ENCODE measurements at places on chromosomes 5 and 9. TPM values are rescaled to one million over a fixed set of nuclear protein-coding genes. Genes with fewer than 3 reads are reported as not detected.

DNA sequence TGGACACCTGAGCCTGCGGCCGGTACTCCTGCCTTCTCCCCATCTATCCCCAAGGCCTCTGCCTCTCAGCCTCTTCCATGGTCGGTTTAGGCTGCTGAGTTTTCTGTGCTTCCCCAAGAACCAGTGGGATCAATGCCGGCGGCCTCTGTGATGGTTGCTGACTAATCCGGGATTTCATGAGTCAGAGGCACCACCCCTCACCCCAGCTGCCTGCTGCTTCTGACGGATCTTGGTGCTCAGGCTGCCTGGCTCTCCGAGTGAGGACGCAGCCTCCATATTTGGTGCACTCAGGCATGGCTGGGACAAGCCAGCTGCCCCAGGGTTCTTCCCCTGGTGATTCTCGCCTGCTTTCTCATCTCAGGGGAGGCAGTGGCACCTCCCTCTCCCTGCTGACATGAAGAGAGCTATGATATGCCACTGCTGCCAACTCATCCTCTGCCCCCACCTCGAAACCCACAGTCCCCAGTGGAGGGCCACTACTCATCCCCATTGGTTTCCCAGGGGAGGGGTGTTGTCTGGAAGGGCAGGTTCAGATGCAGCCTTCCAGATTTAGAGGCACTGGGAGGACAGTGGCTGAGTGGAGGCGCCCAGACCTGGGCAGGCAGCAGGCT is 3.3 kb upstream of the MAN1B1 start:
- no peak overlapping the region for H3K4me3 ChIP-seq
- no peak overlapping the region for H3K27ac ChIP-seq
- H3K27me3 ChIP-seq: peaks cover 66% of the 10 kb centered on the region
- H3K4me1 ChIP-seq: peaks cover 17% of the 10 kb centered on the region
- DNase-seq: peak; percentile 75

DNA sequence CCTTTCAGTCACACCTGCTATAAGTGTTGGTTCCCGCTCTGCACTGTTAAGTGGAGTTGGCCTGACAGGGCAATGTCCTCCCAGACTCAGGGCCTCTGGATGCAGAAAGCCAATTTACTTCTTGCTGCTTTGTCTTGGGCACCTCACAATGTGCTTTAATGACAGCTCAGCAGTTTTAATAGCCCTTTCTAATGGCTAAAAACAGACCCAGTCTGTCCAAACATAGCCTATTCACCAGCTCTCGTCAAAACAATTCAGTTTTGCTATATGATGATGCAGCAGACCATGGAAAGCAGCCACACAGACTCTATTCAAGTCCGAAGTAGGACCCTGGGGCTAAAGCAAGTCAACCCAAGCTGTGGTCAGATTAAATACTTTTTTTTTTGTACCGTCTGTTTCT is 529.1 kb upstream of the SEMA6A start:
- peaks cover 36% of the 10 kb centered on the region for H3K4me1 ChIP-seq
- H3K27ac ChIP-seq: peak overlapping the region; percentile 83
- no peak overlapping the region for H3K4me3 ChIP-seq
- H3K27me3 ChIP-seq: no peaks in the 10 kb centered on the region
- H3K36me3 ChIP-seq: no peaks in the 10 kb centered on the region

GRCh38 chr9:680106-680505 is 161.4 kb upstream of the DMRT1 start:
- no peaks in the 10 kb centered on the region for H3K36me3 ChIP-seq
- H3K27me3 ChIP-seq: no peaks in the 10 kb centered on the region
- no peak for DNase-seq
- no peak overlapping the region for H3K27ac ChIP-seq

DNA sequence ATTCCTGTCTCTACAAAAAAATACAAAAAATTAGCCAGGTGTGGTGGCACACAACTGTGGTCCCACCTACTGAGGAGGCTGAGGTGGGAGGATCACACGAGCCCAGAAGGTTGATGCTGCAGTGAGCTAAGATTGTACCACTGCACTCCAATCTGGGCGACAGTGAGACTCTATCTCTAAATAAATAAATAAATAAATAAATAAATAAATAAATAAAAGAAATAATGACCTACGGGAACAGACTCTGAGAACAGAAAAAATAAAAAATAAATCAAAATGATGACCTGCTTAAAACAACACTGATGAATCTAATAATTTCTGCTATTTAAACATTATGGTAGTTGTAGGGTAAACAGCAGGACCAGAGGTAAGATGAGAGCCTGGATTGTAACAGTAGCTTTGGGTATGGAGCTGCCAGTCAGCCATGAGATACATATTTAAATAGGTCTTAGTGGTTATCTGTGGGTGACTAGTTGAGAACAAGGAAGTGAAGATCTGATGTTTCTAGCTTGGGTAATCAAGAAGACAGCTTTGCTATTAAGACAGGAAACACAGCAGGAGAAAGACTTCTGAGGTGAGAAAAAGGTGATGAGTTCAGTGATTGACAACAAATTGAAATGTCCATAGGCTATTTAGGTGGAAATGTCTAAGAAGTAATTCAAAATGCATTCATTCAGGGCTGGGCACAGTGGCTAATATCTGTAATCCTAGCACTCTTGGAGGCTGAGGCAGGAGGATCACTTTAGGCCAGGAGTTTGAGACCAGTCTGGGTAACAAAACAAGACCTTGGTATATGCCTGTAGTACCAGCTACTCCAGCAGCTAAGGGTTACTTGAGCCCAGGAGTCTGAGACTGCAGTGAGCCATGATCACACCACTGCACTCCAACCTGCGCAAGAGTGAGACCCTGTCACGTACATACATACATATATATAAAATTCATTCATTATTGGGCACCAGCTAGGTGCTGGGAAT is 11.0 kb downstream of the RNF145 start:
- DNase-seq: no peak
- H3K27ac ChIP-seq: no peak overlapping the region
- H3K4me3 ChIP-seq: no peak overlapping the region
- H3K36me3 ChIP-seq: peaks cover 9% of the 10 kb centered on the region

DNA sequence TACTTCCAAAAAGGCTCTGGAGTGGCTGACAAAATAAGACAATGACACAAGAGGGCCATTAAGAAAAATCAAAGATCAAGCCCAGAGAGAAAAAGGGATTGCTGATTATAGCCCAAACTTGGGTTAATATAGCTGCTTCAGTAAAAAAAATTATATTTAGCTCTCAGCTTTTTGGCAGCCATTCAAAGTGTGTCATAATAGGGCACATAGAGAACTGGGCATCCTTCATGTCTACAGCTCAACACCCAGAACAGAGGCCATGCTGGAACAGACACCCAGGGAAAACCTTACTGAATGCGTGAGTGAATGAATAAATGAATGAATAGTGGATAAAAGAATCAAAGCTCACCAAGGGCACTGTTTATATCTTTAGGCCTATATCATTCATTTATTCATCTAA is 110.1 kb downstream of the SLIT3 start:
- no peak overlapping the region for H3K4me3 ChIP-seq
- DNase-seq: no peak
- H3K36me3 ChIP-seq: no peaks in the 10 kb centered on the region
- no peaks in the 10 kb centered on the region for H3K4me1 ChIP-seq
- no peak overlapping the region for H3K27ac ChIP-seq

- H3K36me3 ChIP-seq: no peaks in the 10 kb centered on the region
- H3K4me3 ChIP-seq: no peak overlapping the region
- no peaks in the 10 kb centered on the region for H3K4me1 ChIP-seq
Measured at GRCh38 chr9:131051592-131052517, 42.9 kb downstream of the LAMC3 start.

The SLCO6A1 gene
- total RNA-seq: 0.51 TPM

DNA sequence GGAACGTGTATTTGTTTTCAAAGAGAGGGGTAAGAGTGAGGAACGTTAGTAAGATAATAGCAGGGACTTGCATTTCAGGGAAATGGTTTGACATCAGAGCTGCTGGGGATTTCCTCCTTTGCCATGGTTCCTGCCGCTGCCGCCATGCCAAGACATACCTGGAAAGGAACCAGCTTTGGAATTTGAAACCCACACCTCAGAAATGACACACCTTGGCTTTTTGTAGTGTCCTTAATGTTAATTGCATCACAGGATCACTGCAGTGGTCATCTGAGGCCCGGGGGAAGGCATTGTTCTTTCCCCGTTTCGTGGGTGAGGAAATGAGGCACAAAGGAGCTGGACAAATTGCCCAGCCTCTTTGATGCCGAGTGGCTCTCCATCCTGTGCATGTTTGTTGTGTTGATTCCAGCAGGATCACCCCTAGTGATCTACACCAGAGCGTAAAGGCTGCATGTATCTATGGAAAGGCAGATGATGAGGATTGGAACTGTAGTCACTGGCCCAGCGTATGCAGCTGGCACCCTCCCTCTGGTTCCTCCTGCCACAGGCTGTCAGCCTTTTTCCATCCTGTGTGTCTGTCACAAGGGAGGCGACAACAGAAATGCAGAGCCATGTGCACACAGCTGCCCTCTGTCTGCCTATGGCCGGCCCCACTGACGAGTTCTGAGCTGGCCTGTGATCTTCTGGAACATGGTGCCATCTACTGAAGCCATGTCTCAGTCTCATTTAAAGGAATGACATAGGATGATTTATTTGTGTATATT is 37.8 kb downstream of the SLC46A2 start:
- H3K27me3 ChIP-seq: no peaks in the 10 kb centered on the region
- H3K4me3 ChIP-seq: no peak overlapping the region
- H3K4me1 ChIP-seq: peaks cover 13% of the 10 kb centered on the region
- no peak overlapping the region for H3K27ac ChIP-seq
- DNase-seq: no peak
- H3K36me3 ChIP-seq: no peaks in the 10 kb centered on the region

DNA sequence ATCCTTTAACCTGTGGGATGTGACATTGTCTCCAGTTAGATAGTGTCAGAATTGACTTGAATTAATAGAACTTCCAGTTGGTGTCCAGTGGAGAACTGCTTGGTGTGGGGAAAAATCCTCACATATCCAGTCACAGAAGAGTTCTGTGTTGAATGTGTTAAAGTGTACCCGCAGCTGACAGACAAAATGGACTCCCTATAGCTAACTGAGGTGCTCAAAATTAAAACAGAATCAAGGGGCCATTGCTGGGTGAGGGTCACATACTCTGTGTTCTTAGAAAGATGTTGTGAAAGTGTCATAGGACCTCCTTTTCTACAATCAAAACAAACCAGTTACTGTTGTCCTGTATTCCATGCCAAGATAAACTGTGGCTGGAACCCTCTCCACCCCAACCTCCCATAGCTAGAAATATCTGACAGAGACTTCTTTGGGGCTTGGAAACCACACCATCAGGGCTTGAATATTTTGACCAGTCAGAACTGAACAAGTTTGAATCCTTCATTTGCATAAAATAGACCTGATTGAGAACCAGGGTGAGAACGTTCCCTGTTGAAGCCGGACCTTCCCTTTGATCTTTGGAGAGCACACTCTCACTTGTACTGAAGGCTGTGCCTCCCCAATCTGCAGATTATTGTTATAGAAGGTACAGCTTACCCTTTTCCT is 164.0 kb upstream of the ZNF608 start:
- H3K36me3 ChIP-seq: no peaks in the 10 kb centered on the region
- no peak for DNase-seq
- H3K4me3 ChIP-seq: no peak overlapping the region
- H3K27ac ChIP-seq: no peak overlapping the region
- peaks cover 44% of the 10 kb centered on the region for H3K4me1 ChIP-seq

The CTSL gene
- 35.9 TPM for total RNA-seq

DNA sequence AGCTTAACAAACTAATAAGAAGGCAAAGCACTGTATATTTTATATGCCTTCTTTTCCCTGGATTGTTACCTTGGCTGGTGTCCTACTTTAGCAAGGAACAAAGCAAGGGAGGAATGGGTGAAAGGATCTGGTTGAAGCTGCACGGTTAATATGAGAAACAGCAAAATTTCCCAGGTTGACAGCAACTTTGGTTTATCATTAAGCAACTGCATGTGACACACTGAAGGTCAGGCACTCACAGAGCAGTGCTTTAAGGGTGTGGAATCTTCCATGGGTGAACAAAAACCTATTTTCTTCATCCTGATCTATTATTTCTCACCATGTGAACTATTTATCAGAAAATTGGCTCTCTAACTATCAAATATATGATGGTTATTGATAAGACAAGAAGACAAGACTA is 109.0 kb upstream of the ATP10B start:
- no peaks in the 10 kb centered on the region for H3K27me3 ChIP-seq
- H3K27ac ChIP-seq: no peak overlapping the region
- H3K36me3 ChIP-seq: no peaks in the 10 kb centered on the region
- DNase-seq: no peak

DNA sequence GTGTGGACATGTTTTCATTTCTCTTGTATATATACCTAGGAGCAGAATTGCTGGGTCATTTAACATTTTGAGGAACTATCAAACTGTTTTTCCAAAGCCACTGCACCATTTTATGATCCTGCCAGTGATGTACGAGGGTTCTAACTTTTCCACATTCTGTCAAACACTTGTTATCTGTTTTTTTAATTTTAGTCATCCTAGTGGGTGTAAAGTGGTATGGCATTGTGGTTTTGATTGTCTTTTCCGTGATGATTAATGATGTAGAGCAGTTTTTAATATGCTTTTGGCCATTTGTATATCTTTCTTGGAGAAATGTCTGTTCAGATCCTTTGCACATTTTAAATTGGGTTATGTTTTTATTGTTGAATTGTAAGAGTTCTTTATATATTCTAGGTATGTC is 107.0 kb downstream of the MELK start:
- H3K4me3 ChIP-seq: no peak overlapping the region
- peaks cover 18% of the 10 kb centered on the region for H3K36me3 ChIP-seq
- no peaks in the 10 kb centered on the region for H3K27me3 ChIP-seq
- no peak overlapping the region for H3K27ac ChIP-seq
- no peak for DNase-seq
- H3K4me1 ChIP-seq: no peaks in the 10 kb centered on the region

The HRCT1 gene
- not detected for total RNA-seq

The MZB1 gene
- not detected for total RNA-seq

DNA sequence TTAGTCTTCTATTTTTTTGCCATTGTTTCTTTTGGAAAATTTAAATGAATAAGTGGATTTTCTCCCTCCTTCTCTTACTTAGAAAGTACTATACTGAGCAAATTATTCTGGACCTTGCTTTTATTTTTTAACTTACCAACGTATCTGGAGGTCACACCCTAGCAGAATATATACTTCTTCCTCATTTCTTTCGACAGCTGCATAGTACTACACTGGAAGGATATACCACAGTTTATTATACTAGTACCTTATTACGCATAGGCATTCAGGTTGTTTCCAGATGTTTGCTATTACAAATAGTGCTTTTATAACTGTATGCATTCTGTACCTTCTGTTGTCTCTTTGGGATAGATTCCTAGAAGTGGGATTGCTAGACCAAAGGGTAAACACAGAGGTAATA is 16.7 kb downstream of the RC3H2 start:
- H3K27ac ChIP-seq: no peak overlapping the region
- DNase-seq: no peak
- H3K36me3 ChIP-seq: peaks cover 29% of the 10 kb centered on the region
- peak overlapping the region; percentile 12 for H3K4me3 ChIP-seq

DNA sequence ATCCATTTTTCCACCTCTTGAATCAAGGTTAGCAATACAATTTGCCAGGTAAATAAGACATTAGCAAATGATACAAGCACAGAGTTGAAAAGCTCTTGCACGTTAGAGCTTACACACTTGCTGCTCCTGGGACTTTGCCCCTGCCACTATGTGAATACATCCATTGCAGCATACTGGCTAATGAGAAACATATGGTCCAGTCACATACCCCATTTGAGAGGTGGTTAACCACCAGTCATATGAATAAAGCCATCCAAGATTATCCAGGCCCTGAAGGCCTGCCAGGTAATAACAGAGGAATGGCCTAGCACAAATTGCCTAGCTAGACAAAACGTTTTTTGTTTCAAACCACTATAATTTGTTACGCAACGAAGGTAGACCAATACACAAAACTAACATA is 45.8 kb upstream of the FTMT start:
- no peaks in the 10 kb centered on the region for H3K27me3 ChIP-seq
- no peaks in the 10 kb centered on the region for H3K36me3 ChIP-seq
- H3K27ac ChIP-seq: no peak overlapping the region
- no peak for DNase-seq

- no peak overlapping the region for H3K4me3 ChIP-seq
- peaks cover 17% of the 10 kb centered on the region for H3K27me3 ChIP-seq
- DNase-seq: no peak
Measured at GRCh38 chr5:181156758-181157157, 9.4 kb downstream of the OR2V2 start.

Data from neural progenitor cell (in vitro differentiated cells).